Smooth muscle cell of the umbilical artery (primary cell): ENCODE measurements at places on chromosomes 6 and 20. TPM values are rescaled to one million over a fixed set of nuclear protein-coding genes. Genes with fewer than 3 reads are reported as not detected.

LZTS3 gene
- total RNA-seq = 3.0 and 5.2 TPM in 2 replicates

TPD52L2 gene
- 127 and 187 TPM in 2 replicates for total RNA-seq

FILIP1 gene
- total RNA-seq = 0.37 and 1.2 TPM in 2 replicates

MLN gene
- total RNA-seq = not detected in 2 replicates

SUMO4 gene
- 2.1 and 3.2 TPM in 2 replicates for total RNA-seq

TFAP2D gene
- total RNA-seq = not detected in 2 replicates

HDGFL1 gene
- total RNA-seq = not detected in 2 replicates

PLTP gene
- total RNA-seq = 17.8 and 27.7 TPM in 2 replicates

WFDC5 gene
- total RNA-seq = not detected in 2 replicates

TXLNB gene
- total RNA-seq = 0.05 TPM in 1 of 2 replicates, not detected in the other

SLC17A2 gene
- not detected in 2 replicates for total RNA-seq

FHL5 gene
- not detected in 2 replicates for total RNA-seq

LAMP5 gene
- total RNA-seq = not detected in 2 replicates
